ENCODE measurements at places on chromosomes 2 and 18. TPM values are rescaled to one million over a fixed set of nuclear protein-coding genes. Genes with fewer than 3 reads are reported as not detected.

Gene NAT8
- total RNA-seq: not detected

Gene PREB
- total RNA-seq: 20.5 TPM

Gene ALPG
- not detected for total RNA-seq

Gene NEURL3
- not detected for total RNA-seq

Gene AGXT
- not detected for total RNA-seq

Gene AKAIN1
- not detected for total RNA-seq

Gene FAM161A
- 15.3 TPM for total RNA-seq

Gene COLEC12
- total RNA-seq: 92.7 TPM

Gene CFAP65
- total RNA-seq: not detected

Gene HOXD13
- 14.9 TPM for total RNA-seq

Gene DSC3
- 9.4 TPM for total RNA-seq

Gene NLRC4
- 1.7 TPM for total RNA-seq

Gene ELAC1
- 7.3 TPM for total RNA-seq

Gene NTSR2
- total RNA-seq: not detected

Gene SEH1L
- total RNA-seq: 26.6 TPM

Gene CNDP1
- 0.16 TPM for total RNA-seq

Gene IL1RN
- total RNA-seq: 6.7 TPM

Gene ERBB4
- total RNA-seq: 3.2 TPM

Gene TTL
- total RNA-seq: 37.2 TPM

Gene CNTNAP5
- 1.8 TPM for total RNA-seq

Gene CAVIN2
- 103 TPM for total RNA-seq

Gene EGR4
- total RNA-seq: not detected

Gene CPS1
- total RNA-seq: 1.3 TPM

Gene TOGARAM2
- 0.48 TPM for total RNA-seq

Gene AQP12A
- total RNA-seq: not detected

Gene GPR39
- total RNA-seq: 3.2 TPM

Gene AOX1
- total RNA-seq: 6.0 TPM

Gene C2orf80
- total RNA-seq: 0.37 TPM

Gene GPR17
- 0.11 TPM for total RNA-seq

Gene NR4A2
- 2.9 TPM for total RNA-seq

Gene MROH2A
- 0.32 TPM for total RNA-seq

Gene ACP1
- 132 TPM for total RNA-seq

Gene CAPN14
- total RNA-seq: 0.42 TPM

Gene METTL4
- 30.5 TPM for total RNA-seq

Gene UGP2
- 158 TPM for total RNA-seq

Gene CHST9
- 7.0 TPM for total RNA-seq

Gene SERPINB12
- total RNA-seq: not detected

Gene SERTAD2
- total RNA-seq: 14.6 TPM

Gene RFTN2
- 37.4 TPM for total RNA-seq

Gene CHRND
- total RNA-seq: 1.3 TPM

Gene ACADL
- 4.9 TPM for total RNA-seq

Gene SCG2
- total RNA-seq: 15.3 TPM

Gene RAB6D
- 0.21 TPM for total RNA-seq

Gene POTEI
- total RNA-seq: 0.05 TPM

Gene LOXHD1
- total RNA-seq: 1.2 TPM

Gene TDRD15
- 3.8 TPM for total RNA-seq

Gene ALKAL2
- total RNA-seq: 6.7 TPM
